Stimulated activated naive CD8-positive, alpha-beta T cell treated with anti-CD3 and anti-CD28 coated beads, Interleukin-15, Interleukin-2, amounts not matched to agents 100 U/mL and 50 U/mL, for 24 hours (primary cell): ENCODE measurements at places on chromosomes 2 and 18.

- DNase-seq: no peak
Measured at GRCh38 chr18:10135302-10135926, 221.6 kb downstream of the VAPA start.

- DNase-seq: peak; percentile 36
Measured at GRCh38 chr18:3246635-3247239, 864 bp upstream of the MYL12A start.

DNA sequence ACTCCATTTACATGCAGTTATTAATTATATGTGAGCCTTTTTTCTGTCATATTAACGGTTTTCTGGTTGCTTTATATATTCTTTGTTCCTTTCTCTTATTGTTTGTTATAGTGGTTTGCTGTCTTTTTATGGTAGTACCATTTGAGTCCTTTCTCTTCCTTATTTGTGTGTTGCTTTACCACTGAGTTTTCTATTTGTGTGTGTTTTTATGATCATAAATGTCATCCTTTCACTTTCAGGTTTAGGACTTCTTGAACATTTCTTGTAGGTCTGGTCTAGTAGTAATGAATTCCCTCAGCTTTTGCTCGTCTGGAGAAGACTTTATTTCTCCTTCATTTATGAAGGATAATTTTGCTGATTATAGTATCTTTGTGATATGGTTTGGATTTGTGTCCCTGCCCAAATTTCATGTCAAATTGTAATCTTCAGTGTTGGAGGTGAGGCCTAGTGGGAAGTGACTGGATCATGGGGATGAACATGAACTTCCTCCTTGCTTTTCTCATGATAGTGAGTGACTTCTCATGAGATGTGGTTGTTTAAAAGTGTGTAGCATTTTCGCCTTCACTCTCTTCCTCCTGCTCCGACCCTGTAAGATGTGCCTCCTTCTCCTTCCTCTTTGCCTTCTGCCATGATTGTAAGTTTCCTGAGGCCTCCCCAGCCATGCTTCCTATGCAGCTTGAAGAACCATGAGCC is 11.5 kb downstream of the GCC2 start:
- DNase-seq: no peak

- no peak for DNase-seq
Measured at GRCh38 chr2:240952496-240953246, 45.7 kb upstream of the SNED1 start.

GRCh38 chr2:38266382-38267061 is 110.6 kb downstream of the ATL2 start:
- DNase-seq: no peak

DNA sequence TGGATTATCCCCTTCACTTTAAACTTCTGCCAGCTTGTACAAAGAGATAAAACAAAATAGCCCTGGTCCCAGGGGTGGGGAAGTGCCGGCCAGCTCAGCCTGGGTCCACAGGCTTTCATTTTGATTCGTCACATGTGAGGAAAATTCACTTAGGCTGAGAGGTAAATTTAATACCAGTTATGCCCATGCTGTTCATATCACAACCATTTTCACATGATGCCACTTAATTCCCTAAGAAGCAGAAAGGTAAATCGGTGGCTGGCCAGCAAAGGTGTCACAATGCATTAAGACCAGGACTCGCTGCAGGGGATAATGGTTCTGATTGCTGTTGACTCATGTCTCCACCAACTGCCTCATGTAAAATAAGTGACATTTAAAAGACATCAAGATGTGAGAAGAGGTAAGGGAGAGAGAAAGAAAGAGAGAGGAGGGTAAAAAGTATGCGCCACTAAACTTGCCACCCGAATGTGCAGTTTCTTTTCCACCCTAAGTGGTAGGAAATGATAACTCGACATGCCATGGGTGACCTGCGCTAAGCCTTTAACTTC is 261.0 kb upstream of the SIX3 start:
- DNase-seq: no peak

- no peak for DNase-seq
Measured at GRCh38 chr2:206764673-206765241, 371 bp downstream of the MDH1B start.

DNA sequence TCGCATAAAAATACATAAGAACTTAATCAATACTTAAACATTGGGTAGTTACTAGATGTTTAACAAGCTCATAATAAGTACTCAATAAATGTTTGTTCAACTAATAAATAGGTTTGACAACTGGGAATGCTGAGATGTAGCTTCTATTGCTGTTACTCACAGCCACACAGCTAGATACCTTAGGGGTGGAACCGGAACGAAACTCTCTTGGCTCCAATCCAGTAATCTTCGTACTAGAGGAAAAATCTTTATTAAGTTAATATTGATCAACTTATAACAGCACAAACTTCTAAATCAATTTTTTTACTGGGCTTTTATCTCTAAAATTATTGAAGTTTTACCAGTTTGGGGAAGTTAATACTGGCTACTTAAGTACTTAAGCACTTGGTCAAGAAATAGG is 247.8 kb downstream of the PAX3 start:
- no peak for DNase-seq

DNA sequence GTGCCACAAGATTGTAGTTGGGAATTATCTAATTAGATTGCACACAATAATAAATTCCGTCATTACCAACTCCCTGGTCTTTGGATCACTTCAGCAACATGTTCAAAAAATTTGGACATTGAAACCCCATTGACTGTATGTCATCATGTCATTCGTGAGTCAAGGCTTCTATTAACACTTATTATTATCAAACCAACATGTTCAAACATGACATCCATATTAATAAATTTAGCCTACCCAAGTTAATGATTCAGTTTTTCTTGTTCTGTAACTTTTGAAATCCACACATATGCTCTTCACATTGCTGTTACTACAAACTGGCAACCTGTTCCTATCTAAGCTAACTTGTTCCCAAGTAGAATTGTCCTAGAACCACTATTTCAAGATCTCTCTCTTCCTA is 1142.7 kb upstream of the SLC39A10 start:
- no peak for DNase-seq

DNA sequence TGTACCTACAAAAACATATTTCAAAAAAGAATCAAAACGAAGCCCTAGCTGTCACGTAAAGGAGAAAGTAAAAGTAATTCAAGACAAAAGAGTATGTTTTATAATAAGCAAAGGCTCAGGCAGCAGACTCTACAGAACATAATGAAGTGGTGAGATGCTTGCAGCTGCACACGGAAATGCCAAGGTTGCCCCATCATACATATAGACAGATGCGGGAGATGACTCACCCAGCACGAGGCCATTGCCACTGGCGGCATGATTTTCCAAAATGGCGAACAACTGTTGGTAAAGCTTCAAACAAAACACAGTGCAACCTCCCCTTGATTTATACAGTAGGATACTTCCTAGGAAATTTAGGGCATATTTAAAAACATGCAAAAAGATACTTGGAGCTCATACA is 26.0 kb upstream of the C1QL2 start:
- DNase-seq: no peak

DNA sequence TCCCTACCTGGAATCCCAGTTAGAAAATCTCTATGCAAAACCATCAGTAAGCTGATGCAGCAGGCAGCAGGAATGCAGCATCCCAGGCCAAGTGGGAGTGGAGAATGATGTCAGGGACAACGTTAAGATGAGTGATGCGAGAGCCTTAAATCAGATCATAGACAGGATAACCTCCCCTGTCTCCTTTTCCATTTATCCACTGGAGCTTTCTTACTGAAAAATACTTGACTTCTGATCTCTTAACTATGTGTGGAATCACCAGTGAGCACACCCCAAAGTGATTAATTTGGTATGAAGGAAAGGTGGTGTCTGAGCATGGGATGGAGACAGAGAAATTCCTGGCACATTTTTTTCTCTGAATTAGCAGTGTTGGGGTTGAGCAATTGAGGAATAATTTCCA is 98.0 kb downstream of the RND3 start:
- no peak for DNase-seq

GRCh38 chr2:24350826-24351626 is 9.3 kb downstream of the ITSN2 start:
- DNase-seq: no peak

- DNase-seq: no peak
Measured at GRCh38 chr2:120042359-120042758, 29.5 kb downstream of the EPB41L5 start.

DNA sequence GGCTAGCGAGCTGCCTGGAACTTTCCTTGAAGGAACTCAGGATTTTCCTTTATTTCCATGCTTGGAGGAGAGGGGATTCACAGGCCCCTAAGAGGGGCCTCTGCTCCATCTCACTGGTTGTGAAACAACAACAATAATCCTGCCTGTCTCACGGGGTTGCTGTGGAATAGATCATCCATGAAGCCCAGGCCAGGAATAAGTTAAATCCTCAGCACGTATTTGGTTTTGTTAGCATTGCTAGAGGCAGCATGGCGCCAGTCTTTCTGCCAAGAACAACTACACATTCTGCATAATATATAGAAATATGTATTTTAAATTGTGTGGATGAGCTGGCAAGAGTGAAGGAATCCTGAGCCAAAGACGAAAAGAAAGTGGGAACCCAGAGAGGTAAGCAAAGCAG is 80.8 kb upstream of the L3MBTL4 start:
- no peak for DNase-seq

DNA sequence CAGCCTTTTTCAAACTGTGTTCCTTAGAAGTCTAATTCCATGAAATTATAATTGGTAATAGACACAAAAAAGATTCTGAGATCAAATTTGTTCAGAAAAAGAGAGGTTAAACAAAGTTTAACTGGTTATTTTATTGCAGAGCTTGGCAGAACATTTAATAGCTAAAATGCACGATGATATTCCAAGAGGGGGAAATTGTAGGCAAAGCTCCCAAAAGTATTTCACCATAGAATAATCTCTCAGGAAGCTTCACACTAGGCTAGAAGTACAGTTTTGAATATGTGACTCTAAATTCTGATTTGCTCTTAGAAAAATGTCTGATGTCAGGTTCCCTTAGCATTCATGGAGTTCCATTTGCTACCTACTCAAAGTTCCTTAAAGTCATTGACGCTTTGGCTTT is 292.4 kb upstream of the SETBP1 start:
- DNase-seq: no peak

- no peak for DNase-seq
Measured at GRCh38 chr18:31652357-31652756, 32.0 kb downstream of the B4GALT6 start.

DNA sequence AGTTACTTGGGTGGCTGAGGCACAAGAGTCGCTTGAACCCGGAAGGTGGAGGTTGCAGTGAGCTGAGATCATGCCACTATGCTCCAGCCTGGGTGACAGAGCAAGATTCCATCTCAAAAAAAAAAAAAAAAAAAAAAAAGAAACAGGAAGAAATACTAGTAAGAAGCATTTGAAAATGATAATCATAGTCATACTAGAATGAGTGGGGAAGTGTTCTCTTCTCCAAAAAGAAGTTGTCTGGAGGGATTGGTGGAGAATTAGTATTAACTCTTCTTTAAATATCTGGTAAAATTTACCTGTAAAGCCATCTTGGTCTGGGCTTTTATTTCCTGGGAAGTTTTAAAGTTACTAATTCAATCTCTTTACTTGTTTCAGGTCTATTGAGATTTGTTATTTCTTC is 131.8 kb downstream of the FAM210A start:
- DNase-seq: no peak

DNA sequence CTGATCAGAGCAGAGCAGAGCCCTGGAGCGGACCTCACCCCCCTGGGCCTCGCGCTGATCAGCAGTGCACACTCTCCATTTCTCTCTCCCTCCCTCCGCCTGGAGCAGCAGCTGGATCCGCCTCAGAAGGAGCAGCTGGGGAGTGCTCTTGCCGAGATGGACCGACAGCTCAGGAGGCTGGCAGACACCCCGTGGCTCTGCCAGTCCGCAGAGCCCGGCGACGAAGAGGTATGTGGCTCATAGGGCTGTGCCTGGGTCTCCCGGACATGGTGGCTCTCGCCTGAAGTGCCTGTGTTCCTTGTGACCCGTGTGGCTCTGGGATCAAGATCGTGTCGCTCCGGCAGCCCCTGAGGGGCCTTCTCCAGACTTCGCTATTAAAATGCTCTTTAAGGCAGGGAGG is 102.5 kb downstream of the USP40 start:
- no peak for DNase-seq

DNA sequence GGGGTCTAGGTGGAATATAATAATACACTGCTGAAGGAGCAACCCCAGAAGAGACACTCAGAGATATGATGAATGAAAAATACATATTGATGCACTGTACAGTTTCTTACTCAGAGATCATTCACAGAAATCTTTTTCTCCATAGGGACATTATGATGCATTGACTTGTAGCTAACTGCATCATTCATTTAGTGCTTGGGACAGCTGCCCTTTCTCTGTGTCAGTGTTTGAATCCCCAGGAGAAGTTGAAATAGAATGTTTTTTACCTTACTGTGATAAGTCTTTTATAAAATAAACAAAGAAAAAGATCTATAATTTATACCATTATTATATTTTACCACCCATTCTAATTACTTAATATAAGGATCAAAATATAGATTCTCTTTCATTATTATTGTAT is 91.7 kb upstream of the DSEL start:
- DNase-seq: no peak

GRCh38 chr2:70467831-70468779 is 85.5 kb downstream of the TGFA start:
- DNase-seq: no peak

GRCh38 chr18:55092166-55092565 is 132.9 kb upstream of the CCDC68 start:
- DNase-seq: no peak

- DNase-seq: no peak
Measured at GRCh38 chr2:6312367-6312766, 553.3 kb downstream of the CMPK2 start.
